Stimulated activated CD4-positive, alpha-beta T cell treated with anti-CD3 and anti-CD28 coated beads, TNF-alpha, amount 100 ng/mL, for 1 hour (primary cell): ENCODE measurements at places on chromosomes 6 and 20.

DNA sequence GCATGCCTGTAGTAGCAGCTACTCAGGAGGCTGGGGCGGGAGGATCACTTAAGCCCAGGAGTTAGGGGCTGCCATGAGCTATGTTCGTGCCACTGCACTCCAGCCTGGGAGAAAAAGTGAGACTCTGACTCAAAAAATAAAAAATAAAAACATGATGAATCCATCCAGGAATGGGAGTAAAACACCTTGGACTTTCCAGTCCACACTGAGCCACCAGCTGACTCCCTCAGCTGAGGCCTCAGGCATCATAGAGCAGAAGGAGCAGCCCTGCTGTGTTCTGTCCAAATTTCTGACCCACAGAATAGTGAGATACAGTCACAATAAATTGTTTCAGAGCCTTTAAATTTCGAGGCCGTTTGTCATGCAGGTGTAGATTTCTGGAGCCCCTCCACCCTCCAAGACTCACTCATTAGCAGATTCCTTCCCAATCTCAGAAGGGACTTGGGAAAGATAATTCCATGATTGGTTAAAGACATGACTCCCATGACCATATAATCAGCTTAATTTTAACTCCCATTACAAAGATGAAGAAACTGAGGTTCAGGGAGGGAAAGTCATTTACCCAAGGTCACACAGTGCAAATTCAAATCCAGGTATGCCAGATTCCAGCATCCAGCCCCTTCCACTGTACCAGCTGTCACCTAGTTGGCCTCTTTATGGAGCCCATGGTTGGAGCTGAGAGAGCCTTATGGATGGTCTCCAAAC, 9.0 kb upstream of the MMP9 start:
- DNase-seq: no peak

DNA sequence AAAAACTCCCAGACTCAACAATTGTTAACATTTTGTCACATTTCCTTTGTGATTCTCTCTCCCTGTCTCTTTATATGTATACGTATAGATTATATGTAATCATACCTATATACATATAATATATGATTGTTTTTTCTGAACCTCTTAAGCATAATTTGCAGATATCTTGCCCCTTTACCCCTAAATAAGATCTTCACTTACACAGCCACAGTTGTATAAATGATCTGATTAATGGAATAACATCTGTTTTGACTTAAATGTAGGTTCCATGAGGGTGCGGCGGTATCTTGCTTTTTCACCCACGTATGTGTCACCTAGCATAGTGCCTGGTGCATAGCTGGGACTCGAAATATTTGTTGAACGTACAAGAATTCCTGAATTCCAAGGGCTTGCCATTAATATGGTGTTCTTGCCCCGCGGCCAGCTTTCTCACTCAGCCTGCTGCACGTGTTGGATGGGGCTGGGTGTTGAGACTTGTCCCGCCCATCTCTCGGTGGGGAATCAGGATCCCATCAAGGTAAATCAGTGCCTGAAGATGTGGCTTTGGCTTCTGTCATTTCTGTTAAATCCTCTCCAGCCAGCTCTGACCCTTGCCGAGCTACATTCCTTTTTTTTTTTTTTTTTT, 10.4 kb upstream of the MANBAL start:
- no peak for DNase-seq

- no peak for DNase-seq
Measured at GRCh38 chr6:19452495-19452894, 384.7 kb upstream of the ID4 start.

DNA sequence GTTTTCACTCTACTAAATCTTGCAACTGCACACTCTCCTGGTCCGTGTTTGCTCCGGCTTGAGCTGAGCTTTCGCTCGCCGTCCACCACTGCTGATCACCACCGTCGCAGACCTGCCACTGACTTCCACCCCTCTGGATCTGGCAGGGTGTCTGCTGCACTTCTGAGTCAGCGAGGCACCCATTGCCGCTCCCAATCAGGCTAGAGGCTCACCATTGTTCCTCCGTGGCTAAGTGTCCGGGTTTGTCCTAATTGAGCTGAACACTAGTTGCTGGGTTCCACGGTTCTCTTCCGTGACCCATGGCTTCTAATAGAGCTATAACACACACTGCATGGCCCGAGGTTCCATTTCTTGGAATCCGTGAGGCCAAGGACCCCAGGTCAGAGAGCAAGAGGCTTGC, 98.6 kb upstream of the GPR6 start:
- no peak for DNase-seq

DNA sequence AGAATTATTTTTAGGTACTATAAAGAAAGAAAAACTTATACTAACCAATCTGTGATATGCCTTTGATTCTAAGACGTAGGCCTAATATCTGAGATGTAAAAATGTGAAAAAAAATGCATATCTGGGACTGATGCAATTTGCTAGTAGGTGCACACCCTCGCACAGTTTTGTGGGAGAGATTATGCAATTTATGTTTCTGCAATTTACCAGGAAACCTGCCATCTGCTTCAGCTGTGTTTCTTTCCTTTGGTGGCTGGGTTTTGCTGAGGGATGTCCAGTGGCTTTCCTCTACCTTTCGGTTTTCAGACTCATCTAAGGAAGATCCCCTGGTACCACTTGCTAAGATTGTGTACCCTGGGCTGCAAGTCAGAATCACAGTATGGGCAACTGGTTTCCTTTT, 186.9 kb downstream of the ZFP64 start:
- DNase-seq: no peak

GRCh38 chr20:58710481-58711265, 18.1 kb downstream of the NPEPL1 start:
- DNase-seq: no peak

DNA sequence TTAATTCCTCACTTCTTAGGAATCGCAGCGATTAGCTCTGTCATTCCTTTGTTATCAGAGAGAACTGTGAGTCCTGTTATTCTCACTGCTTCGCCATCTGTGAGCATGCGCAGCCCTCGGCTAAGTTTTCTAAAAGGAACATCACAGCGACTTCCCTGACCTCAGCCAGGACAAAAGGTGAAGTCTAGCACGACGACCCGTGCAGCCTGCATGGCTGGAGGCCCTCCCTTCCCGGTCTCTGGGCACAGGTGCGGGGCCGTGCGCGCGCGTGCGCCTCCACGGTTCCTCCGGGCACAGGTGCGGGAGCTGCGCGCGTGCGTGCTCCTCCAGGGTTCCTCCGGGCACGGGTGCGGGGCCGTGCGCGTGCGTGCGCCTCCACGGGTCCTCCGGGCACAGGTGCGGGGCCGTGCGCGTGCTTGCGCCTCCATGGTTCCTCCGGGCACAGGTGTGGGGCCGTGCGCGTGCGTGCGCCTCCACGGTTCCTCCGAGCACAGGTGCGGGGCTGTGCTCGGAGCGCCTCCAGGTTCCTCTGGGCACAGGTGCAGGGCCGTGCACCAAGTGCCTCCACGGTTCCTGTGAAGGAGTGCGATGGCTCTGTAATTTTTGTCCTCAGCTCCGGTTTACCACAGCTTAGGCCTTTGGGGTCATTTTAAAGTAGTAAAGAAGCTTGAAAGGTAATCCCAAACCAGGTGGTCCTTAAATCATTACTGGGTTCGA, 212.3 kb downstream of the ERMARD start:
- DNase-seq: no peak

DNA sequence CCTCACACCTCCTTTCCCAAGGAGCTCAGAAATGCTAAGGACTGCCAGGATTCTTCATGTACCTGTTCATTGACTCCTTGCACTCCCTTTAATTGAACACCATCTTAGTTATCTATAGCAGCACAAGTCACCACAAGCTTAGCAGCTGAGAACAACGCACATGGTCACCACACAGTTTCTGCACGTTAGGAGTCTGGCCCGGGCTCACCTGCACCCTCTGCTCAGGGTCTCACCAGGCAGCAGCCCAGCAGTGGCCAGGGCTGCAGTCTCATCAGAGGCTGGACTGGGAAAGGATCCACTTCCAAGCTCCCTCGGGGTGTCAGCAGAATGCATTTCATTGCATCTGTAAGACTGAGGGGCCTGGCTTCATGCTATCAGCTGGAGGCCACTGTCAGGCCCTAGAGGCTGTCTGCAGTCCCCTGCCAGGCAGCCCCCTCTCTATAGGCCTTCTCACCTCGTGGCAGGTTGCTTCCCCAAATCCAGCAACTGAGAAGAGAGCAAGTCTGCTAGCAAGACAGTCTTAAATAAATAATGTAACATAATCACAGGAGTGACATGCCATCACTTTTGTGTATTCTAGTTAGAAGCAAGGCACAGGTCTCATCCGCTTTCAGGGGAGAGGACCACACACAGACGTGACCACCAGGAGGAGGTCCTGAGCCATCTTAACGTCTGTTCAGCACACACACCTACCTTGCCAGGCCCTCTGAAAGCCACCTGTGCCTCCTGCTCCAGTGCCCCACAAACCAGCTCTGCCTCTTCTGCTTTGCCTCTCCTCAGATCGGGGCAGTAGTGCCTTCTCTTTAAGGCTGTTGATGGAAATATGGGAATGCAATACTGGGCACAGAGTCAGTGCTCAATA, 165.2 kb upstream of the CST7 start:
- DNase-seq: no peak

GRCh38 chr20:16451001-16451400, 122.2 kb downstream of the KIF16B start:
- no peak for DNase-seq

GRCh38 chr6:152160346-152160745, 352.9 kb downstream of the ESR1 start:
- DNase-seq: no peak

DNA sequence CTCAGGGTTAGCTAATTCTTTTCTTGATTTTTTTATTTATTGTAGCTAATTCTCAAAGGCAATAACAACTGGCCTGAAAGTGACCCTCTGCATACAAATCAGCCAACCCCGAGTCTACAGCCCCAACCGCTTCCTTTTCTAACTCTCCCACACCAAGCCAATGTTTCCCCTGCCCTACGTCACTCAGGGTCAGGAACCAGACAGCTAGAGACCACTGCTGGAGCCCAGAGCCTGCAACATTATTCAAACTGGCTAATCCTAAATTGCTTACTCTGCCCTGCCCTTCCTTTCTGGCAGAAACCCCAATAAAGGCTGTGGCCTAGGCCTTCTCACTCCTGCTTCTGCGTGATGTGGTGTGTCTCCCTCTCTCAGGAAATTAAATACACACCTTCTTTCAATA, 320.7 kb downstream of the CBLN4 start:
- no peak for DNase-seq

DNA sequence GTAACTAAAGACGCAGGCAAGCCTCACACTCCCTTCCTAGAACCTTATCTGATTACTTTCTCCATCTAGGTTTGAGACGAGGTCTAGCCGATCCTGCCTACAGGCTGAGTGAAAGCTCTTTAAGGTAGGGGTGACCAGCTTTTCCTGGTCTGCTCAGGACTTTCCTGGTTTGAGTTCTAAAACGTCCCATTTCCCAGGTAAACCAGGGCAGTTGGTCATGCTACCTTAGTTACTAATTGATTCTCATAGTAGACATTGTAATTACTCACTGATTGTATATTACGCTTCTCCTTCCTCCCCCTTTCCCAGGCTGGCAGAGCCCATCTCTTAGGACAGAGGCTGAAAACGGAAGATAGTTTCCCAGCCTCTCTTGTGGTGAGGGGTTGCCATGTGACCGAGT, 27.9 kb upstream of the RSPO4 start:
- DNase-seq: no peak

- no peak for DNase-seq
Measured at GRCh38 chr20:53608071-53608455, 14.4 kb upstream of the ZNF217 start.

DNA sequence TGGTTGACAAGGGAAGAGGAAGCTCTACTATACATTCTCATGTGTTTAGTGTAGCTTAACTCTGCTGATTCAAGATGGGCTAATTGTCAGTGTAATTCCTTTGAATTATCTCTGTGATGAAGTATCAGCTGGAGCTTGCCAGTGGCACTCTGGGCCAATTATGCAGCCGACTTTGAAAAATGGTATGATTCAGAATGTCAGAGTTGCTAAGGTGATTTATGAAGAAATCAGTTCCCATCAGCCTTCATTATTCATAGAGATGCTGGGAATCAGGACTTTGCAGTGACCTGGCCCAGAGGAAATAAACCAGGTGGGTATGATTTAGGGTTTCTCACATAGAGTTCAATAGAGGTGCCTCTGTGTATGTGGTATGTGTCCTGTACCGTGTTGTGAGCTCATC, 33.4 kb downstream of the KCNS1 start:
- no peak for DNase-seq
